ENCODE measurements at places on chromosomes 6 and 20.

- DNase-seq: no peak
Observed at GRCh38 chr6:38220069-38220723, 400.7 kb downstream of the ZFAND3 start.

GRCh38 chr6:143579703-143580102, 68.2 kb upstream of the FUCA2 start:
- no peak for DNase-seq

GRCh38 chr6:146741609-146742008, 142.8 kb downstream of the ADGB start:
- DNase-seq: no peak

GRCh38 chr6:159879856-159880255, 10.9 kb upstream of the MAS1 start:
- no peak for DNase-seq

DNA sequence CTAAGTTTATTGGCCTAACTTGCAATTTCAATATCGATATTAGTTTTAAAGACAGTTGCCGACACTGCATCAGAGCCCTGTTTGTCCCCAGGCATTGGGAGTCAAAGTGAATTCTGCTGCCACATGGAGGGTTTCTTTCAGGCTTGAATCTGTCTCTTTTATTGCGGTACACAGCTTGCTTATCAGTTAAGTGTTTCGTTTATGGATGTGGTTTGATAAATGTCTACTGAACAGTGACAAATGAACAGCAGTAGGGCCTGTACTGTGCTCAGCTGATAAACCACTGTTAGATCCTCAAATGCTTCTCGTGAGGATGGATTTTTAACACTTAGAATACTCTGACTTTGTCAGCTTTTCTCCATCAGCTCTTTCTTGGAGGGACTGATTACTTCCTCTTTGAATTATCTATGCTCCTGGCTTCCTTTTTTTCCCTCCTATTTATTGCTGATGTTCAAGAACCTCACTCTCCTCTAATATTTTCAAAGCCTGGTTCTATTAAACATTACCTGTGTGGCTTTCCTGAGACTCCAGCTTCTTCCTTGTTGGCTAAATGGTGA, 240.8 kb downstream of the PLCB1 start:
- no peak for DNase-seq

DNA sequence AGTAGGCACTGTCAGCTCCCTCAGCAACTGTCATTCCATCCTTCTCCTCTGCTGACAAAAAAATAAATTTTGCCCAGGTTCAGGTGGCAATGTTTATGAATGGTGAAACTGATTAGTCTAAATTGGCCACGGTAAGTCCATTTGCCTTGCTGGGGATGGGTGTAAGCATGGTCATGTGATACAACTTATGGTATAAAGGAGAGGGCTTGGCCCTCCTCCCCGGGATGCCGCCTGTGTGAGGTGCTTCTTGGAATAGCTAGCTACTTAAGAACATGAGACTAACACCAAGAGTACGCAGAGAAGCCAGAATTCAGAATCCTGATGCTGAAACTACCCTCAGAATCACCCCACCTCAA, 94.4 kb upstream of the MAP7 start:
- DNase-seq: no peak

DNA sequence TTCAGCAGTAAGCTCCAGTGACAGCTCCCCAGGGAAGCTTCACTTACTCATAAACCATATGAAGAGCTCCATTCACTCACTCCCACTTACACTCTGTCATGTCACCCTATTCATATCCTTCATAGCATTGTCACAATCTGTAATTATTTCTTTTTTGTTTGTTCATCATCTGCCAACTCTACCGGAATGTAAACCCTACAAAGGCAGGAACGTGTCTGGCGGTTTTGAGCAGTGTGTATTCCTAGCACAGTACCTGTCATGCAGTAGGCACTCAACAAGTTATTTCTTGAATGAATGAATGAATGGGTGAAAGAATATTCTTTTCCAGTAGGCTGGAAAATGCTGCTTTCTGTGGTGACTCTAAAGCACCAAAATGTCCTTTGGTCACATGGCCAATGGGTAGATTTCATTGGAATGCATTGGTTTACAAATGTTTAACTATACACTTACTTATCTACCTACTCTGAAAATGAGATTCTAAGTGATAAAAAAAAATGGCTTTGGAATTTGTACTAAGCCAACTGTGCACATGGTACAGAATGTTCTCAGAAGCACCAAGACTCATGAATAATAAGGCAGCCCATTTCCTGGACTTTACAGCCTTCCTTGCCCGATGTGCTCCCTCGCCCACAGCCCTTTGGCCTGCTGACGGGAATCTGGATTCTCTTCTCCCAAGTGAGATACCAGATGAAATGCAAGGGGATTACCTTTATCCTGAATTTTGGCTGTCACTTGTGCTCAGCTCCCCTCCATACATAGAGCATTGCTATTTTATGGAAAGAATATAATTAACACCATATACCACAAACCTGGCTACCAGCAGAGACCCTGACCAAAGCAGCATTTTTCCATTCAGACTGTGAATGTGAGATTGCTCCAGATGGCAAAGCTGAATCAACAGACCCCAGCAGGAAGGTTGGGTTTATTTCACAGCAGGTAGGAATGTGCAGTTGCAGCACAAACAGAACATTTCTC, 273.3 kb downstream of the ALDH8A1 start:
- DNase-seq: peak; percentile 50

DNA sequence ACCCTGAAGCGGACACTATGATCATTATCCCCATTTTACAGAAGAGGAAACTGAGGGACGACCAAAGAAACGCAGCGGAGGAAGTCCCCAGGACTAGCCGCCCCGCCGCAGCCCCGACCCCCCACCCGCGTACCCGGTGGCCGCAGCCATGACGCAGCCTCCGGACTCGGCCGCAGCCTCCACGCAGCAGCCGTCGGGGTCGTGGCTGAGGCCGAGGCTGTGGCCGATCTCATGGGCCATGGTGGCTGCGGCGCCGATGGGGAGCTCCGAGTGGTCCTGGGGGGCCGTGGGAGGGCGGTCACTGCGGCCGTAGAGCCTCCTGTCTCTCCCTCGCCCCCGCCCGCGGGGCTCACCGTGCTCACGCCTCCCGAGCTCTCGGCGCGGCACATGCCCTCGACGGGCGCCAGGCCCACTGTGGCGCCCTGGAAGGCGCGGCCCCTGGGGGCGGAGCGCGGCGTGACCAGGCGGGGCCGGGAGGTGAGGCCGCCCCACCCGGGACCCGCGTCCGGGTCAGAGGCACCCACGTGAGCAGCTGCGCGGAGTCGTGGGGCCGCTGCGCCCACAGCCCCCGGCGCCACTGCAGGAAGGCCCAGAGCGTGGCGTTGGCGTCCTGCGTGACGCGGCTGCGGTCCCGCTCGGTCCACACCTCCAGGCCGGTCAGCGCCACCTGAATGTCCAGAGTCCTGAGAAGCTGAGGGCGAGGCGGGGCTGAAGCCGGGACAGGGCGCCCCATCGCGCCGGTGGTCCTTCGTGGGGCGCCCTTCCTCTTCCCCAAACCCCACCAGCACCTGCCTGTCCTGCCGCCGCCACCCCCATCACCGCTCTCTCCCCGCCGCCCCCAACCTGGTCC, 8.4 kb downstream of the ADAM33 start:
- no peak for DNase-seq

DNA sequence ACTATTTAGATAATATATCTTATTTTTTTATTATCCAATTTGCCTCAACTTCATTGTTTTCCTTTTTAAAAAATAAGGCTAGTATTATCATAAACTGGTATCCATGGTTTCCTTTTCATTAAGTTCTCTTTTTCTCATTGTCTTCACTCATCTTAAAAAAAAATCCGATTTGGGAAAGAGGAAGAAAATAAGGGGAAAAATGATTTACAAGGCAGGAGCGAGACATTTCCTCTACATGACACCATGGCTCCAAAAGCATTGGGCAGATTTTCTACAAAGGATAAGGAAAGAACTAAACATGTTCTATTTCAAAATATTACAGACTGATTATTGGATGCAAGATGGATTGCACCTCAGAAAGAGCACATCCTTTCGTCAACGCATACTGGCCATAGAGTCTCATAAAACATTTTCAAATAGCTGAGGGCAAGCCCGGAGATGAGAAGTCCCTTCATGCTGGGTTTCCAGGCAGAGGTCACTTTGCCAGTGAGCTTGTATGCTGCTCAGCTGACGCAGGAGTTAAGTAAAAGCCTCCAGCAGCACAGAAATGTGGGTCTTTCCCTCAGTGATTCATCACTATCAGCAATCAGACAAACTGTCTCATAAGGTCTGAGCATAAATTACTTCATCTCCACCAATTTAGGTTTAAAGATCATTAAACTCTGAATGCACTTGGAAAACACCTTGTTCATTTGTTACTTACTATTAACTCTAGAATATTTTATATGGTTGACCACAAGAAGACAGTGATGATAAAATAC, 129.0 kb upstream of the TNFAIP3 start:
- no peak for DNase-seq

DNA sequence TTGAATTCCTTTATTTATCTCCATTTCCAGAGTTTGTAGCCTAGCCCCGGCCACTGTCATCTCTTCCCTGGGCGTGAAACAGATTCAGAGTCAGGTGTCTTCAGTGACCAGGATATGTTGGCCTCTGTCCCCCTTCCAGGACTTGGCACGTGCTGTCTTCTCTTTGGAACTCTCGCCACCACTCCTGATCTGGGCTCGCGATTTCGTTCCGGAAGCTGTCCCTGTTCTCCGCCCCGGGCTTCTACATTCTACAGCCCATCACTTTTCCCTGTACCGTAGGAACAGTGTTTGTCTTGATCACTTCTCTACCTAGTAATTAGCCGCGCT, 739 bp downstream of the GSS start:
- no peak for DNase-seq

DNA sequence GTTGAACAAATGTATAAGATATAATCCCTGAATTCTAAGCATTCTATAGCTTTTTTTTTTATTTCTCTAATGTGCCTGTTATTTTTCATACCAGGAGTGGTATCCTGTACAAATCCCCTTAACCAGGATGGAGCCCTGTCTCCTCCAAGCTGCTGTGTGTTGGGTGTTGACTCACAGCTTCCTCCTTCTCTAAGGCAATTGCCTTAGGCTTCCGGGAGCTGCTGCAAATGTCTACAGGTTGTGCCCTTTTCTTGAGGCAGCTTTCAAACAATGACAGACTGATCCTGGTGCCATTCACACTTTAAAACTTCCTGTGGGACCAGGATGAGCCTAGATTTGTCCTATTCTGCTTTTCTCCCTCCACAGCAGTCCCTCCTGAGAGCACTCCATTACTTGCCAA, 173.2 kb downstream of the BTBD3 start:
- no peak for DNase-seq

DNA sequence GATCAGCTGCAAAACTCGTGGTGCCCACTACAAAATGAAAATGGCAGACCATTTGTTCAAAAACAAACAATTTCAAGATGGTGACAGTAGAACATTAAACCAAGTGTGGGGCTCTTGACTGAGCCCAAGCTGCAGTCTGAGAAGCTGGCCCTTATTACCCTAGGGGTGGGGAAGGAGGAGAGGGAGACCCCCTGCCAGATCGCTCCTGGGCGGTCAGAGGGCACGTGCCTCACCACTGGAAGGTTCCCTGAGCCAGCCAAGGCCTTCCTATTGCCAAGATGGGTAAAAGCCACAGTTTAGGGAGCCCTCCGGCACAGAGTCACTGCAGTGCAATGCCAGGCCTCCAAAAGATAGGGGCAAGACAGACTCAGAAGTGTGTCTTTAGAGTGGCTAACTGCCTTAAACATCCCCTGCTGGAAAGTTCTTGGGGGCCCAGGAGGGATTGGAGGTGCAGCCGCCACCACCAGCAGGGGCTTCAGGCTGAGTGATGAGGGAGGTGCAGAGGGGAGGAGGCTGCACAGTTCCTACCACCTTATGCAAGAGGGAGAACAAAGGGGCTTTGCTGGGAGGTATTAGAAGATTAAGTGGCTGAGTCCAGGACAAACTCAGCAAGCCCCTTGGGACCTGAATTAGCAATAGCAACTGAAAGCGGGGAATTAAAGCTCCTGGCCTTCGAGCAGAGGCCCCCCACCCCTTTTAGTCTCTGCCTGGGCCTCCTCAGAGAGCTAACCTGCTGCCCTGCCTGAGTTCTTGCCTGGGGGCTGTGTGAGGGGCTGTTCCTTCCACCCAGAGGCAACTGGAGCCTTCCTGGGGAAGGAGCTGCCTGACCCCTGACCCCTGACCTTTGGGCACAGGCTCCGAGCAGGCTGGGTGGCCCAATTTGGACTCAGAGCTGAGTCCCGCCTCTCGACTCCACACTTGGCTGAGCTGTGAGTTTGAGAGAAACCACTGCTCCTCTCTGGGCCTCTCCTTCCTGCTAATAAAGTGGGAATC, 88.4 kb downstream of the VEGFA start:
- no peak for DNase-seq

DNA sequence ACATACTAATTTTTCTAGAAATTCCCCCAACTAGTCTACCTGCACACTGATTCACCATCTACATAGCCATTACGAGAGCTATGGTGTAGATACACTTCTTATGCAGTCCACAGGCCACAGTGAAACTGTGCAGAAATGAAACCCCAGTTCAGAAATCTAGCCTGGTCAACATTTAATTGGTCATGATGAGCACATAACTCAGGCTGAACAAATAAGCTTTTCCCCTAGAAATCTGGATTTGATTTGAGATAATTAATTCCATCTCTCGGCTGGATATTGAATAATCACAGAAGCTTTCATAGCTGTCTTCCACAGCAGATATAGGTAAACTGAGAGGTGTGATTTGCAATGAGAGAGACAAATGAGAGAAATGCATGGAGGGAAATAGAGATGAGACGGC, 22.6 kb upstream of the TINAG start:
- DNase-seq: no peak

GRCh38 chr20:59790346-59790745, 143.1 kb downstream of the SYCP2 start:
- DNase-seq: no peak

- DNase-seq: no peak
Observed at GRCh38 chr6:37495244-37495934, 4.3 kb downstream of the CCDC167 start.

DNA sequence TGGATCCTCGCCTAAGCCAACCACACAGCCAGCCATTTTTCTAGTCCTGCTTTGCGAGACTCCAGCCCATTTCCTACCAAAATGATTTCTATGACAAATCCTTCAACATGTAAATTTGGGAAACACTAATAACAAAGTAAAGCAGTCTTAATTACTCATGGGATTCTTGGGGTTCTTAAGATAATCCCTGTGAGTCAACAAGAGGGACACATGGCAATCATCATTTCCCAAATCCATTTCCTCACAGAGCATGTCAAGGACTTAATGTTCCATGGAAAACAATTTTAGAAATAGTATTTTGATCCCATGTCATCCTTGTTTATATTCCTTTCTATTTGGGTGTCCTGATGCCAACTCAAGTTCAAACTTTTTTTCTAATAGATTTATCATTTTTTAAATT, 322.7 kb upstream of the NOX3 start:
- no peak for DNase-seq

- DNase-seq: no peak
Observed at GRCh38 chr20:35767683-35768481, 3.9 kb upstream of the PHF20 start.

- DNase-seq: no peak
Observed at GRCh38 chr6:63643862-63644261, 8.3 kb downstream of the PHF3 start.

GRCh38 chr6:23445157-23445710, 680.8 kb upstream of the NRSN1 start:
- no peak for DNase-seq

GRCh38 chr20:62087227-62087626, 21.5 kb upstream of the TAF4 start:
- DNase-seq: no peak

All from NCI-H2081 treated with DMSO at 0.1 percent for 48 hours (cell line).